SK-MEL-5 (cell line): ENCODE measurements at places on chromosomes 3 and 15. TPM values are rescaled to one million over a fixed set of nuclear protein-coding genes. Genes with fewer than 3 reads are reported as not detected.
A peak's percentile ranks its signal among the peaks of the same experiment; 100 is the strongest.

- peak; percentile 29 for DNase-seq
Observed at GRCh38 chr15:50415752-50416404, 8.3 kb upstream of the USP8 start.

DNA sequence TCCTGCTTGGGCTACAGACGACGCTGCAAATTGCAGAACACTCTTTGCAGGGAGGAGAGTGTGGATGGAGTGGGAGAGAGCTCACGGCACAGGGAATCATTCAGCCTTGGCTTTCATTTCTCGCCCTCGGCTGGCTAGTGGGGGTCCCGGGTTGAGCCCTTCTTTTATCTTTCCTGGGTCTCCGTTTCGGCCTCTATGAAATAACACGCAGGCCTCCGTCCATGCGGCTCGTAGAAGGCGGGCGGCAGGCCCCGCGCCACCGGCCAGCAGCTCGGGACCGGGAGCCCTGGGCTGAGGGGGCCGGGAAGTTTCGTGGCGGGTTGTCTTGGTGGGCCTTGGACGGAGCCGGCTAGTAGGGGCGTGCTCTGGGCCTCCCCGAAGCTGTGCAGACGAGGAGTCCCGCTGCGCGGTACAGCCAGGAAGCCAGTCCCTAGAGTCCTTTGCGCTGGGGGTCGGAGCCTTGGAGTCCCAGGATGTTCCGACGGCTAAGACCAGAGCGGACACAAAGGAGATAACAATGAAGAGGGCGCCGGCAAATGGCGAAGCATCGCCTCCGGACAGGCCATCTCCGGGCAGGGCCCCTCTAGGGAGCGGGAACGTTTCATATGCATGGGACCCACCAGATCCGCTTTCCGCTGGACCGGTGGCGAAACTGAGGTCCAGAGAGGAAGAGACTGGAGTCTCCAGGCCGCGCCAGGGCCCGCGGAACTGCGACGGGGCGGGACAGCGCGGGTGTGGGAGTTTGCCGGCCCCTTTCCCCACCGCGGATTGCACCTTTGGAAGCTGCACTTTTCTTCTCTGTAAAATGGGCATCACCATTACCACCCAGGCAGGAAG lies 4.3 kb downstream of the RNU6-1 start:
- DNase-seq: no peak

DNA sequence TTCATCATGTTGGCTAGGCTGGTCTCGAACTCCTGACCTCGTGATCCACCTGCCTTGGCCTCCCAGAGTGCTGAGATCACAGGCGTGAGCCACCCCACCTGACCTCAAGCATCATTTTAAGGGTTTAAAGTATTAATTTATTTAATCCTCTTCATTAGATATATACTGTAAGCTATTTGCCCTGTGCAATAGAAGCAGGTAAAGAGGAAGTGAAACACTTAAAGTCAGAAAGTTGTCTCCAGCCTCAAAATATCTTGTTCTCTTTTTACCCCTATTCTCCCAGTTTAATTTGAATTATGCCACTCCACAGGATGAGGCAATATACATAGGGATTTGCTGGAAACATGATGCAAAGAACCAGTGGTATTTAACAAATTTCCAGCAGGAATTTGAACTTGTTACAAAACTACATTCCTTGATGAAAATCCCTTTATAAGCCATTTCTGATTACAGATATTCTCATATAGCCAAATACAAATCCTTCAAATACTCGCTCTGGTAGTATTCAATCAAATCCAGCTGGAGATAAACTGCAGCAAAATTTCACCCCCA lies 2.0 kb downstream of the NDUFB5 start:
- no peak for DNase-seq

- DNase-seq: no peak
Observed at GRCh38 chr15:39358441-39359041, 222.3 kb upstream of the THBS1 start.

- DNase-seq: no peak
Observed at GRCh38 chr3:62607287-62608029, 234.1 kb upstream of the FEZF2 start.

DNA sequence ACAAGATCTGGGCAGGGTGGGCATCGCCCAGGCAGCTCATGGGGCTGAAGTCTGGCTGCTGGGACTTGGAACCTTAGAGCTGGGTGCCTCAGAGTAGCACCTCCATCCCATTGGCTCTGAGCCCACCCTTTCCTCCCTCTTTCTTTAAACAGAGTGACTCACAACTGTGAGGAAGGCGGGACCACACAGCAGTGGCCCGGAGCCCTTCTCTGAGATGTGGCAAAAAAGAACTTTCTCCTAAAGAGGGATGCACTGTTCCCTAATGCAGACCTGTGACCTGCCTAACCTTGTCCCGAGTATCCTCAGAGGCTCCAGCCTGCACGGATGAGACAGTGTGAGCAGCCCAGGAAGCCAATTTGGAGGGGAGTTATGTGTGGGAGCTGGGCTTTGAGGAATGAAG lies 23.6 kb downstream of the PRR20G start:
- no peak for DNase-seq

- peak; percentile 61 for DNase-seq
Observed at GRCh38 chr3:128727485-128727884, 1.5 kb downstream of the RAB7A start.

- DNase-seq: no peak
Observed at GRCh38 chr3:48695393-48695753, 9.7 kb upstream of the NCKIPSD start.

DNA sequence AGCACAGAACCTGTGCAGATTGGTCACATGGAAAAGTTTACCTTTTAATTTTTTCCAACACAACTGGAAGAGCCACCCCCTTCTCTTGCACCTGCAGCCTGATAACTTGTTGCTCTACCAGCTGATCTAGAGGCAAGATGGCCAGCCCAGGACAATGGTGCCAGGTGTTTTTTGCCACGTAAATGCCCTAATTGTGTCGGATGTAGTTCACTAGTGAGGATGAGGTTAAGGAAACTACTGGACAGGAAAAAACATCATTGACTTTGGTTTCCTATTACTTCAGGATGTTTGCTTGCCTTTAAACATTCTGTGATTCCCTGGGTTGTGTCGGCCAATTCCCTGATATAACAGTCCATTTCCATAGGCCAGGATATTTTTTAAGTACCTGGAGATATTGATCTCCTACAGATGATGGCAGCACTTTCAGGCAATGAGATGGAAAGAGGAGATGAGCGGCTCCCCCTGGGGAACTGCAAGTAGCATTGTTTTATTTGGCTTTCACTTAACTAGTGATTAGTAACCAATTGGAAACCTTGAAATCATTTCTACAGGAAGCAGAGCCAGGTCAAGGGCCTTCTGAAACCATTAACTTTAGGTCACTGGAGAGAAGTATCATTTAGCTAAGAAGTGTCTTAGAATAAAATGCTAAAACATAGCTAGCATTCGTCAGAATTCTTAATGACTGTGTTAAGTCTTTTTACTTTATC lies 72.5 kb downstream of the OSBPL10 start:
- no peak for DNase-seq

GRCh38 chr15:46732060-46732459 lies 985.2 kb upstream of the SEMA6D start:
- DNase-seq: no peak

- DNase-seq: no peak
Observed at GRCh38 chr15:74340150-74340549, 27.3 kb downstream of the CYP11A1 start.

GRCh38 chr3:155872904-155873646 lies 2.6 kb downstream of the GMPS start:
- DNase-seq: no peak

DNA sequence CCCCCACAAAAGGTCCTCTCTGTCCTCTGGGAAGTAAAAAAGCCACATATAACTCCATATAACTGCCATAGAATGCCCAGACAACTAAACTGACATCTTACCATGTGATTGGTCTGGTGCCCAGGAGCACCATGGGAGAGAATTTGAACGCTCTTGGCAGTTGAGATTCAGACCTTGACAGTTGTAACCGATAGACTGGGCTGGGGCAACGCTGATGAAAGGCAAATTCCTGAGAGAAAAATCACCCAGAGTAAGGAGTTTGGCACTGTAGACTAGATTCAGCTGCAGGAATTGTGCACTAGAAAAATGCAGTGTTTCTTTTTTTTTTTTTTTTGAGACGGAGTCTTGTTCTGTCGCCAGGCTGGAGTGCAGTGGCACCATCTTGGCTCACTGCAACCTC lies 240.5 kb downstream of the SOX2 start:
- no peak for DNase-seq

DNA sequence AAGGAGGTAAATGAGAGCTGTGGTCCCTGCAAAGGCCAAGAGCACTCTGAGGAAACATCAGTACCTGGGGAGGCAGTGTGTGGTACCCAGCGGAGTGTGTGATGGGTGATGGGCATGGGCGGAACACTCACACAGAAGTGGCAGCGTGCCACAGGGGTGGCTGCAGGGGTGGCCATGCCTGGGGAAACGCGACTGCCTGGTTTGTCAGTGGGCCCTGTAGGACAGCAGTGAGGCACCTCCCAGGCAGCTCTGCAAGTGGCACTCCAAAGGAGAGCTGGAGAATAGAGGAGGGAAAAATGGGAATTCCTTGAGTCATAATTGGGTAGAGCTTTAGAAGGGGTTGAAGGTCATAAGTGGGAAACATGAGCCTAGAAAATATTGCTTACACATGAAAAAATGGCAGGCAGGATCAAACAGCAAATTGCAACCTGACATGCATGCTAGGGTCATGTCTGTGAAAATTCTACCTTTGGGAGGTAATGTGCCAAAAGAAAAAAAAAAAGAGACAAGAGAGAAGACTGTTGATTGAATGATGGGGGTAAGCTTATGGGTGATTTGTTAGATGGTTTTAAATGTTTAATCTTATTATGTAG lies 138.4 kb downstream of the RPLP1 start:
- no peak for DNase-seq

GRCh38 chr15:36912311-36912712 lies 188.0 kb downstream of the MEIS2 start:
- no peak for DNase-seq

GRCh38 chr3:168295027-168295426 lies 199.3 kb upstream of the GOLIM4 start:
- DNase-seq: no peak

GRCh38 chr15:75199357-75199940 lies 2.2 kb upstream of the C15orf39 start:
- no peak for DNase-seq

DNA sequence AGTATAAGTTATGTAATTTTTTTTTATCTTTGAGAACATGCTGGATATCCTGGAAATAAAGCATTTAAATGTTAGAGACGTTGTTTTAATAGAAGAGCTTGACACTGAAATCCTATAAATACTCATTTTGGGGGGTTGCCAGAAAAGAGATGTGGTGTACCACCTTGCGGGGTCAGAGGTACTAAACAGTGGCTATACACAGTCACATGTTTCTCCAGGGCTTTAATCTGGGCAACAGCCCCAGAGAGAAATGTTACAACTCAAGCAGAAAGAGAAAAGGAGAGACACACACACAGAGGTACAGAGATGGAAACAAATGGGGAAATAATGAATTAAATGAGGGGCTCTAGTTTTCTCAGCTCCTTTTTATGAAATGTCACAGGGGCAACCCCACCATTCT lies 113.8 kb downstream of the SENP2 start:
- no peak for DNase-seq

DNA sequence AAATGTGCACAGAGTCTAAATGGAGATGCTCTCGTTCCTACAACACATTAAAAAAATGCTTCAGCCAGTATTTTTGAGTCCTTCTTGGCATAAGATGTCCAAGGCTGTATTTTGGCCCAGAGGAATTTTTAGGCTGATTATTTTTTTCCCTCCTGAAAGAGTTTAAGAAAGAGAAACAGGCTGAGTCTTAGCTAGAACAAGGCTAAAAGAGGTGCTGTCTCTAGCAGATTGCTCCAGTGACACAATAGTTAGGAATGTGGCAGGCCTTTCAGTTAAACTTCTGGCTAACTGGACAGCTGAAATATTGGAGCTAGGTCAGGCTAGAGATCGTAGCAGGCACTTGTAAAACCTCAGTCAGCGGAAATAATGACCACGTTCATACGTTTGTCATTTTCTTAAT lies 271.4 kb upstream of the RARB start:
- no peak for DNase-seq

DNA sequence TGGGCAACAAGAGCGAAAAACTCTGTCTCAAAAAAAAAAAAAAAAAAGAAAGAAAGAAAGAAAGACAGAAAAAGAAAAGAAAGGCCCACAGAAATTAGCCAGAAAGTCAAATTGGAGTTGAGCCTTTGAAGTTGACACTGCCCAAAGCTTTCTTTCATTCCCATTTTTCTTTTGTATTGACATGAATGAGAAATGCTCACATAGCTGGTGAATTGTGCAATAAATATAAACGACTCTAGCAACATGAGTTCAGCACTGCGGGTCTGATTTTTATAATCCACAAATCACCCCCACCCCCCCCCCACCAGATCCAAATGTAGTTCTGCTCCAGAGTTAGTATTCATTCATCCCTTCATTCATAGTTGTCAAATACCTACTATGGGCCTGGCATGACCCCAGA lies 37.4 kb downstream of the SLC6A1 start:
- no peak for DNase-seq

DNA sequence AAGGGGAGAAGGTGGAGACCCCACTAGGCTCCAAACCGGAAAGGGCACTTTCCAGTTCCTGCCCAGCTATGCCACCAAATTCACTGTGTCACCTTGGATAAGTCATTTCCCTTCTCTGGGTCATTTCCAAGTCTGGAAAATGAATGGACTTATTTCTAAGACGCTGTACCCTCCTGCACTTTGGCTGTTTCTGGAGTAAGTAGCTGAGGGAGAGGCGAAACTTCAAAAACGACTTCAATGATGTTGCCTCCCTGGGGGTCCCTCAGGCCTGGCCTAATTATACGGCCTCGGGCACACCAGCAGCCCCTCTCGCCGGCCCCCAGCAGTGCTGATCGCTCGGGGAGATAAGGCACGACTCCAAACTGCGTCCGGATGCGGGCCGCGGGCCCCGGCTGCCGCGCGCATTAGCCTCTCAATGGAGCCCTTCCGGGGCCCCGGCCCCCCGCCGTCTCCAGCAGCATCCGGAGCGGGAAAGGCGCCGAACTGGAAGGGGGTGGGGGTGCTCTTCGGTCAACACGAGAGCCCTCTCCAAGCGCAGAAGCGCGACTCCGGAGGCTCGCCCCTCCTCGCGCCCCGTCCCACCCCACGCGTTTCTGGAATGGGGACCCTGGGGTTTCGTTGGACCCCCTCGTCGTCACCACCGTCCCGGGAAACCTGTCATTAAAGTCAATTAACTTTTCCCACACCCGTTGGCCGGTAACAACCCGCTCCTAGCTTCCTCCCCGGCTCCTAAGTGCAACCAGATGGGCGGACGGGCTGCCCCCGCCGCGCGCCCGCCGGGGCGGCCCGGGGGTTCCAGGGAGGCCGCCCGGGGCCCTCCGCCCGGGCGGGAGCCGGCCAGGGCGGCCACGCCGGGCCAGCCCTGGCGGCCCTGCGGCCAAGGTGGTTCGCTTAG lies 4.8 kb downstream of the HES1 start:
- no peak for DNase-seq

Gene STRA6
- not detected in 2 replicates for total RNA-seq

Gene MEIS2
- 28.5 and 29.4 TPM in 2 replicates for total RNA-seq

Gene DNAH12
- total RNA-seq: not detected in 2 replicates

Gene UTS2B
- 0.37 and 0.75 TPM in 2 replicates for total RNA-seq

Gene GABRR3
- total RNA-seq: not detected in 2 replicates

Gene LCMT2
- 16.0 and 16.3 TPM in 2 replicates for total RNA-seq

Gene SLC51A
- not detected in 2 replicates for total RNA-seq

Gene CAMK2N2
- 0.35 and 0.77 TPM in 2 replicates for total RNA-seq

Gene GRAMD2A
- not detected in 2 replicates for total RNA-seq

Gene ATP13A5
- not detected in 2 replicates for total RNA-seq

Gene TMEM41A
- total RNA-seq: 9.2 and 10.8 TPM in 2 replicates

Gene ADGRG7
- total RNA-seq: not detected in 2 replicates

Gene ESYT3
- total RNA-seq: 0.05 TPM in 1 of 2 replicates, not detected in the other

Gene HTR3E
- not detected in 2 replicates for total RNA-seq

Gene ANKRD63
- 0.16 and 0.29 TPM in 2 replicates for total RNA-seq

Gene CALML4
- total RNA-seq: 3.7 and 6.5 TPM in 2 replicates

Gene PLA2G4F
- not detected in 2 replicates for total RNA-seq
